RWPE1 (cell line): ENCODE measurements at places on chromosomes 4 and X.

DNA sequence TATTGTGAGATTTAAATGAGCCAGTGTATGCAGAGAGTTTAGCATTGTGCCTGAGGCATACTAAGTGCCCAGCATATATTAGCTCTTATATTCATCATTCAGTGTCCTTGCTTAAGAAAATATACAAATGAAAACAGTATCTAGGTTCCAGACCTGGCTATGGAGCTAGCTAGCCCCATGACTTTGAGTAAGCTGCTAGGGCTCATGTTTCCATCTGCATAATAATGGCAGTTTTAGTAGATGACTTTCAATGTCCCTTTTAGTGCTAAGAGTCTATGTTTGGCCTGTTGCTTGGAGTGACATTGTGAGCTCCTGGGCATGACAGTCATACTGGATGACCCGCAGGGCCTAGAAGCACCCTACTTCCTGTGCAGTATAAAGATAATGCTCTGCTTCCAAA, 435.3 kb downstream of the ZIC3 start:
- DNase-seq, result no peak

GRCh38 chr4:128757712-128758111, 51.8 kb upstream of the JADE1 start:
- DNase-seq, result no peak

- peak; percentile 6 for DNase-seq
Observed at GRCh38 chrX:46204721-46205422, 340.3 kb downstream of the ZNF674 start.

DNA sequence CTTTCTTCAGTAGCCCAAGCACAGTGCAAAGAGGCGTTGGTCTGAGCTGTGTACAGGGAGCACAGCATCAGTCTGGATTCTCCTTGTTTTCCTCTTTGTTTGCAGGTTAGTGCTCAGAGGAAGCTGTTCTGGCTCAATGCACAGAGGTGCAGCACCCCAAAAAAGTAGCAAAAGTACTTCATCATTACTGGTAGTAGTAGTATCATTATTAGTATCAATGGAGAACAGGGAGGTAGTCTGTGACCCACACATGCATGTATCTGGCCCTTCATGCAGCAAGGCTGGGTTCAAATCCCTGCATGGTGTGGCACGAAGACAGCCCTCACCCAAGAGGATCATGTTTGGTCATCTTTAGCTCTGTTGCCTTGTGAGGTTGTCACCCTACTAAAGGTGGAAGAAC, 68.7 kb downstream of the CXXC4 start:
- DNase-seq, result no peak

- no peak for DNase-seq
Observed at GRCh38 chrX:41128955-41129354, 43.7 kb downstream of the USP9X start.

DNA sequence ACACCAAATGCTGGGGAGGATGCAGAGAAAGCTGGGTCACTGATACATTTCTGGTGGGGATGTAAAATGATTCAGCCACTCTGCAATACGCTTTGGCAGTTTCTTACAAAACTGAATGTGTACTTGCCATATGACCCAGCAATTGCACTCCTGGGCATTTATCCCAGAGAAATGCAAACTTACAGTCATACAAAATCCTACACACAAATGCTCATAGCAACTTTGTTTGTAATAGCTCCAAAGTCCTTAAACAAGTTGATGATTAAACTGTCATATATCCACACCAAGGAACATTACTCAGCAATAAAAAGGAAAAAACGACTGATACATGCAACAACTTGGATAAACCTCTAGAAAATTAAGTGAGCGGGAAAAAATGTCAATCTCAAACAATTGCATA, 12.3 kb downstream of the MID1 start:
- no peak for DNase-seq

GRCh38 chr4:72966652-72967051, 102.9 kb downstream of the COX18 start:
- no peak for DNase-seq
